ENCODE measurements at places on chromosomes 1 and 21. TPM values are rescaled to one million over a fixed set of nuclear protein-coding genes. Genes with fewer than 3 reads are reported as not detected.
A peak's percentile ranks its signal among the peaks of the same experiment; 100 is the strongest.

DNA sequence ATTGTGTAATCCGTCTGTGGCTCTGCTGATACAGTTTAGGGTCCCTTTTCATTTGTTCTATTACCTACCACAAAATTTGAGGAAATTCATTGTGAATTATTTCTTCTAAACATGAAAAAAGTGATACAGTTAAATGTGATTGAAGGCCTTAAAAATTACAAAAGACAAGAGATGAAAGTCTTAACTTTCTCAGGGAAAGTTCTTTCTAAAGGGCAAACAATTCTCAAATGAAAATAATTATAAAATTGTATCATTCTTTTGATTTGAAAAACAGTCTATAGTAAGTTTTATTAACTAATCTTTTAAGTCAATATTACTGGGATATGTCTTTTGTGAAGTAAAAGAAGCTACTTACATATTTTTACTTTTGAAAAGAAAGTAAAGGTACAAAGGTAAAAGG, 57.4 kb upstream of the SCYL3 start:
- no peak overlapping the region for H3K4me3 ChIP-seq
- no peaks in the 10 kb centered on the region for H3K36me3 ChIP-seq
- H3K27ac ChIP-seq, result no peak overlapping the region

Gene MEAF6
- total RNA-seq, result 50.5 TPM

DNA sequence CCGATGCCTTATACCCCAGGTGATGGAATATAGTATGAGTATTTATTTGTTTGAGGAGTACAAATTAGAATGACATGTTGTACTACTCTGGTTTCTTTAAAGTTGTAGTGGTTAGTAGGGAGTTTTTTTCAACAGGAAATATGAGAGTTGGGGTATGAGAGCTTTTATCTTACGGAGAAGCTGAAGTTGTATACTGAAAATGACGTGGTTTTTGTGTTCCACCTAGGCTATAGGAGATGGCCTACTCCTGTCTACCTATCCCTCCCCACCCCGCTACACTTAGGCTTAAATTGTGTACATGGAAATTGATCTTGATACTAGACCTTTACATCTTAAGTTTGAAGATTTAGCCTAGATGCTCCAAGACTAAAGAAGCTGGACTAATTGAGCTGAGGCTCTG, 6.8 kb upstream of the HAX1 start:
- H3K4me3 ChIP-seq, result no peak overlapping the region
- no peak for DNase-seq
- H3K4me1 ChIP-seq, result peaks cover 5% of the 10 kb centered on the region
- no peak overlapping the region for H3K27ac ChIP-seq

DNA sequence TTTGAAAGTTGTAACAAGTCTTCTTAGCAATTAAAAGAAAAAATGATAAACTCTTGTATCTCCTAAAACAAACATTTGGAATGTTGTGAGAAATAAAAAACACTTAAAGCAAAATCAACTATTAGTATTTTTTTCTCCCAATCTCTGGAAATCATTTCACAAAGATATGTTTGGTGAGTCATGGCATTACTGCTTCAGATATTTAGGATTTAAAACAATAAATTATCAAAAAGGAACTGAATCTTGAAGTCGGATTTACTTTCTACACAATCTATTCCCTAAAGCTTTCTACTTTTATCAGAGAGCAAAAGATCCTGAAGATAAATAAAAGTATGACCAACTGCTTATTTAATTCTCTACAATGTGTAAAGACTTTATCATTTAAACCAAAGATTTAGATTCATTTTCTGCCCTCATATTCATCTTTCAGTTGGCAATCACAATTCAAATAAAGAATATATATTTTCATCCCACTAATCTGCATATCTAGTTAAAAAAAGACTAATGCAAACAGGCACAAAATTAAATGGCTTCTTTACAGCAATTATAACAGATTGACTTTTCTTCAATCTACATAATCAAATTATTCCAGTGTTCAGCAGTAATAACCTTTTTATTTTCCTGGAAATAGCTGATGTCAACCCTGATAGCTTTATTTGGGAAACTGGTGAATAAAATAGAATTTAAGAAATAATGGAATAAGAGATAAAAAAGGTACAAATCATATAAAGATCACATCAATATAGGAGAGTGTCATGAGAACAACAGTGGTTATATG, 230.0 kb downstream of the COP1 start:
- peaks cover 30% of the 10 kb centered on the region for H3K4me1 ChIP-seq
- no peak overlapping the region for H3K4me3 ChIP-seq
- H3K27ac ChIP-seq, result peak overlapping the region; percentile 65
- H3K27me3 ChIP-seq, result no peaks in the 10 kb centered on the region
- peak; percentile 72 for DNase-seq

- H3K4me3 ChIP-seq, result peak within 1 kb of the TSS; percentile 35
- peaks cover 11% of the 10 kb centered on the region for H3K4me1 ChIP-seq
- H3K36me3 ChIP-seq, result no peaks in the 10 kb centered on the region
- H3K27ac ChIP-seq, result no peak within 1 kb of the TSS
- peak; percentile 32 for DNase-seq
These were observed at the start of gene NPR1 for GRCh38 chr1:153678519-153679336. Gene NPR1 (plus strand): TSS chr1:153678688. CDS start chr1:153679109, 421 bp downstream.

Gene OR2AK2
- not detected for total RNA-seq

Gene ECM1
- total RNA-seq, result 7.2 TPM

- no peaks in the 10 kb centered on the region for H3K4me1 ChIP-seq
- H3K27ac ChIP-seq, result no peak overlapping the region
- H3K36me3 ChIP-seq, result no peaks in the 10 kb centered on the region
- no peaks in the 10 kb centered on the region for H3K27me3 ChIP-seq
- DNase-seq, result no peak
These were observed 162.7 kb downstream of the ZNF648 start for GRCh38 chr1:181898773-181899172.

All from endothelial cell of umbilical vein (primary cell).